ENCODE measurements at places on chromosomes 13 and 19.
A peak's percentile ranks its signal among the peaks of the same experiment; 100 is the strongest.

DNA sequence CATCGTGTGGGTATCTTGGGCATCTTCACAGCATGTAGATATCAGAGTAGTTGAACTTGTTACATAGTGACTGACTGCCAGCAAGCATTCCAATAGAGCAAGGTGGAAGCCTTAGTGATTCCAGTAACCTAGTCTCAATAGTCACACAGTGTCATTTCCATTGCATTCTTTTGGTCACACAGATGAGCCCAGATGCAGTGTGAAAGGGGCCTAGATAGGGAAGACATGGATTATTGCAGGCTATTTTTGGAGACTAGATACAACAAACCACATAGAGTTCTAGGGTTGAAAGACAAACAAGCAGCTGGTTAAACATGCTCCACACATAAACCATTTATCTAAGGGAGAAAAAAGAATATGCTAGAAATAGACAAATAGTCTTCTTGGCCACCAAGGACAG is 553.5 kb downstream of the DCT start:
- DNase-seq, result no peak

GRCh38 chr13:38888309-38888708 is 102.3 kb downstream of the STOML3 start:
- no peak for DNase-seq

- no peak for DNase-seq
Measured at GRCh38 chr19:41925208-41926003, 2.8 kb downstream of the ERFL start.

DNA sequence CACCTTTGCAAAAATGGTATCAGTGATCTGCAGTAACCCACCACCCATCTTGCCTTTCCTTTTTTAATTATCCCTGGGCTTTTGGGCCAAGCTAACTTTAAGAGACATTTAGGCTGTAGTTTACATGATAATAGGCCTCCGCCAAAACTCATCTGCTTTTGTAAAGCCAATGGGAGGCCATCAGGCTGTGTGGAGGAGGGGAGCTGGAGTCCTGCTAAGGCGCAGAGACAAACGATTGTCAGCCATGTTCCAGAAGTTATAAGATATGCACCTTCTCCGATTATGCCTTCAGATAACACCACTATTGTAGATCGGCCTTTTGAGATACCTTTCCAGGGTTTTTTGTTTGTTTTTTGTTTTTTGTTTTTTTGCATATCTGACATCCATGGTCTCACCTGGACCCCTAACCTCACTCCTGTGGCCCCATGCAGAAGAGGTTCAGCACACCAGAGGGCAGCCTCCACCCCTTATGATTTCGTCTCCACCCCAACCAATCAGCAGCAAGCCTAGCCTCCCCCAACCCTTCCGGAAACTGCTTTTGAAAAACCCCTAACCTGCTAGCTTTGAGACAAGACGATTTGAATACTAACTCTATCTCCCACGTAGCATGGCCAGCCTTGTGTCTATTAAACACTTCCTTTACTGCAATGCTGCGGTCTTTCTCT is 113.9 kb upstream of the UBL3 start:
- DNase-seq, result no peak

DNA sequence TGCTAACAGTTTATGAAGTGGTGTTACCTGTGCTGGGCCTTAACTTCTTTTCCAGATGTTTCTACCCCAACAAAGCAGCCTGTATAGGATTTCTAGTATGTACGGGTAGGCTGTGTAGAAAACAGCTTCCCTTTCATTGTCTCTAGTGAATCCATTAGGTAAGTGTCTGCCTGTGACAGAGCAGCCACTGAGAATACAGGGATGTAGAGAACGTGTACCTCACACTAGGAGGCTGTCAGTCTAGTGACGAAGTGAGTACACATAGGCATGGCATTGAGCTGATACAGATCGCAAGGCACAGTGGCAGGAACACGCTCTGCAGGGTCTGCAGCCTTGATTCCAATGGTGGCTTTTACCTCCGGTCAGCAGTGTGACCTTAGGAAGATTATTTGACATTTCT is 117.7 kb downstream of the SHISA2 start:
- no peak for DNase-seq

GRCh38 chr13:92487238-92487637 is 739.4 kb upstream of the GPC6 start:
- DNase-seq, result no peak

GRCh38 chr19:17402982-17403855 is 2.2 kb downstream of the BST2 start:
- DNase-seq, result peak; percentile 83

DNA sequence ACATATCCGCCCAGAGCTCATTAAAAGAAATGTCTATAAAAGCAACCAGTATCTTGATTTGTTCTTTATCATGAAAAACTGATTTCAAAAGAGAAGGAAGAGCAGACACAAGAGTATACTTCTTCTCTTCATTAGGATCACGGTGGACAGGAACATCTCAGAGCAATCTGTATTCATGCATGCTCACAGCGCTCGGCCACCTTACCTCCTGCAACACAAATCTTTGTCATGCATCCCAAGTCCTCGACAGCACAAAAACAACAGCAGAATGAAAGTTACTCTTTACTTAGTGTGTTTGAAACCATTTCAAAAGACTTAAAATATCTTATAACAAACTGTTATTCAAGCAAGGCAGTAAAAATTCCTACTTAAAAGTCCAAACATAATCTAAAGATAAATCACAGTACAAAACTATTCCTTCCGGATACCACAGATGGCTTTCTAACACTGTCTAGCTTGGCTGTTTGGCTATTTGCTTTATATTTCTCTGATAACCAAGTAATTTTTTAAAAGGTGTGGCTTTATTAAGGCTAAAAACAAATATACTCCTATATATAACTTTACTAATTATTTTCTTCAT is 174.5 kb downstream of the TBC1D4 start:
- no peak for DNase-seq

DNA sequence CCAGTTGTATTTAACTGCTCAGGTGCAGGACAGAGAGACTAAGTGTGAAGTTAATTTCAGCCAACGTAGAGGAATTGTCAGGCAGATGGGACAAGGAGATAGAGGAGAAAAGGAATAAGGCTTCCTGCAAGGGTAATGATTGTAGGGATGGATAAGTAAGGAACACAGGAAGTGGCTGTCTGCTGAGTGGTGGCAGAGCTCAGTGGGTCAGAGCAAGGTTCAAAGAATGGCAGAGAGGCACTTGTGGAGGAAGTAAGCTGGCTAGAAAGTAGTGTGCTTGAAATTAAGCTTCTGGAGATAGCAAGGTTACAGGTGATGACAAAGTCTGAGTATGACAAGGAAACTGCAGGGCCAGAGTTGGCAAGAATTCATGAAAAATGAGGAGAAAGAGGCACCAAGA is 47.9 kb downstream of the USPL1 start:
- no peak for DNase-seq

DNA sequence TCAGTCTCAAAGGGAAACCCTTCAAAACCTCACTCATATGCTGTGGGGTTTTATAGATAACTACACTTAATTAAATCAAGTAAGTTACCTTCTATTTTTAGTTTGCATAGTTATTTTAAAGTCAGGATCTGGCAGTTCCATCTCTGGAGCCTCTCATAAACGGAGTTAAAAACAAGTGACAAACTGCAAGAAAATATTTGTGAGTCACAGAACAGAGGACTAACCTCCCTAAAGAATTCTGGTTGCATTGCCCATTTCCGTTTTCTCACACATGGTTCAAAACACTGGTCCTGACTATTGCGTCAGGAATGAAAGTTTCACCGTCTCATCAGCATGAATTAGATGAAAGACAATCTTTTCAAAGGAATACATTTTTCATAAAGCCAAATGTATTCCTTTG is 10.6 kb downstream of the RXFP2 start:
- DNase-seq, result no peak

DNA sequence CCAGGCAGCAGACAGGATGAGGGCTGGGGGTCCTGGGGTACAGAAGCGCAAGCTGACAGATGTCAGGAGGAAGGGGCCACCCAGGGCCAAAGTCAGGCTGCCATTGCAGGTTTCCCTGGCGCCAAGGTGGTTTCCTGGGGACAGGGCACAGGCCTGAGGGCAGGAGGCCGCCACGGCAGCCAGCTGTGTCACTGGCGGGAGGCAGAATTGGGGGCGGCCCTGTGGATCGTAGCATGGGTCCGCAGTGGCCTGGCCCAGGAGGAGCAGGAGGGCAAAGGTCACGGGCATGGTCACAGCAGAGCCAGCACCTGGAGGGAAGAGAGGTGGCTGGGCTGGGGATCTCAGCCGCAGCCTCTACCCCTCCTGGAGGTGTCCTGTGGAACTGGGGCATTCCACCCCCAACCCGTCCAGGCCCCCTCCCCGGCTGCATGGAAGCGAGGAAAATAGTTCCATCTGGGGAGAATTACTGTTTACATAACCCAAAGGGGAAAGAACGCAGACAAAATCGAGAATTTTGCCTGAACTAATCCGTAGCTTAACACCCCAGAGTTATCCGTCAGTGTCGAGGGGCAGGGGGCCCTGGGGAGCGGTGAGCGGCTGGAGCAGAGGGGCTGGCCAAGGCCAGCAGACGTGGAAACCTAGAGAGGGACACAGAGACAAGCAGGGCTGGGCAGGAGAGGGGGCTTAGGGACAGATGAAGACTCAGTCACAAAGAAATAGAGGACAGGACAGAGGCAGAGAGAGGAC is 1.9 kb downstream of the NTN5 start:
- no peak for DNase-seq

- DNase-seq, result no peak
Measured at GRCh38 chr13:62453761-62454160, 1038.1 kb upstream of the PCDH20 start.

DNA sequence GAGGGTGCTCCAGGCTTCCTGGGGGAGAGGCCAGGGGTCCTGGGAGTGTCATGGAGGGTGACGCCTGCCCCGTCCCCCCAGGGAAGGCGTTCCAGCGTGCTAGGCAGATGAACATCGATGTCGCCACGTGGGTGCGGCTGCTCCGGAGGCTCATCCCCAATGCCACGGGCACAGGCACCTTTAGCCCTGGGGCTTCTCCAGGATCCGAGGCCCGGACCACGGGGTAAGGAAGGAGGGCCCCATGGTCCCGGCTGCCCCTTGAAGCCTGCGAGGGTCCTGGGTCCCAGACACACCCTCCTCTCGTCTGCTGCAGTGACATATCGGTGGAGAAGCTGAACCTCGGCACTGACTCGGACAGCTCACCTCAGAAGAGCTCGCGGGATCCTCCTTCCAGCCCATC is 11.4 kb downstream of the PTGER1 start:
- DNase-seq, result no peak

GRCh38 chr19:51799774-51800472 is 5.0 kb downstream of the FPR3 start:
- DNase-seq, result no peak

DNA sequence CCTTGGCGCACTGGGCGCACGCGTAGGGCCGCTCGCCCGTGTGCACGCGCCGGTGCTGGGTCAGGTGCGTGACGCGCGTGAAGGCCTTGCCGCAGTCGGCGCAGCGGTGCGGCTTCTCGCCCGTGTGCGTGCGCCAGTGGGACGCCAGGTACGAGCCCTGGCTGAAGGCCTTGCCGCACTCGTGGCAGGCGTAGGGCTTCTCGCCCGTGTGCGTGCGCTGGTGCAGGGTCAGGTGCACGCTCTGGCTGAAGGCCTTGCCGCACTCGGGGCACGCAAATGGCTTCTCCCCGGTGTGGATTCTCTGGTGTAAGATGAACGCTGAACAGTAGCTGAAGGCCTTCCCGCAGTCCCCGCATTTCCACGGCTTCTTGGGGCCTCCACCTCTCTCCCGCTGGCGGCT is 7.0 kb downstream of the ZNF835 start:
- DNase-seq, result no peak

GRCh38 chr13:36788276-36788675 is 30.7 kb upstream of the RFXAP start:
- no peak for DNase-seq

GRCh38 chr19:23460656-23461055 is 65.4 kb upstream of the ZNF91 start:
- no peak for DNase-seq

DNA sequence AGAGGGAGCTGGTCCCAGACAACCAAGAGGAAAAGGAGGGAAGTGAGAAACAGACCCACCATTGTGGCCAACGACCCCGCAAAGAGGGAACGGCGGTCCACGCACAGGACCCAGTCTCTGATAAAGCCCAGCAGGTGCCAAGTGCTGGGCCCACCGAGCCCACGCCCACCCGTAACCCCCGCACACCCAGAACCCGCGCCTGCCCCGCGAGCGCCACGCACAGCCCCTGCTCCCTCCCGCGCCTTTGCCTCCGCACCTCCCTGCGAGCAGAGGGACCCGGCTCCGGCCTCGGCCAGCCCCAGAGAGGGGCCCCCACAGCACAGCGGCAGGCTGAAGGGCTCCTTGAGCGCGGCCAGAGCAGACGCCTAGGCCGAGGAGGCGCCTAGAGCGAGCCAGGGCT is 1192.2 kb downstream of the PCDH17 start:
- DNase-seq, result no peak

- no peak for DNase-seq
Measured at GRCh38 chr19:29672319-29672932, 7.2 kb downstream of the PLEKHF1 start.

DNA sequence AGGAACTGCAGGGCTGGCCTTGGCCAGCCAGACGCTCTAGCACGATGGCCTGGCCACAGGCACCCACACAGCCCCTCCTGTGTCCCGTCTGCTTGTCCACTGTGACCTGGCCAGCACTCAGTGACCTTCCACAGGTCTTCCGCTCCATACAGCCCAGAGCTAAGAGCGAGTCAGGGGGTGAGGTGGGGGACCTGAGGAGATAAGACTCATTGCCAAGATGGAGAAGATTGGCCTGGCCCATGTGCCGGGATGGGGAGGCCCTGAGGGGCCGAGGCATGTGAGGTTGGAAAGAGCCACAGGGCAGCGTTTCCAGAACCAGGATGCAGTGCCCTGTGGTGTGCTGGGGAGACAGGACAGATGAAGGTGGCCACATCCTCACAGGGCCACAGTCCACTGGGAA is 10.2 kb upstream of the SLC7A9 start:
- peak; percentile 0 for DNase-seq

- DNase-seq, result no peak
Measured at GRCh38 chr19:28394725-28395124, 818.2 kb downstream of the UQCRFS1 start.

GRCh38 chr13:39586958-39587605 is 15.9 kb downstream of the LHFPL6 start:
- DNase-seq, result no peak

GRCh38 chr19:1698636-1699035 is 46.2 kb upstream of the TCF3 start:
- peak; percentile 12 for DNase-seq

DNA sequence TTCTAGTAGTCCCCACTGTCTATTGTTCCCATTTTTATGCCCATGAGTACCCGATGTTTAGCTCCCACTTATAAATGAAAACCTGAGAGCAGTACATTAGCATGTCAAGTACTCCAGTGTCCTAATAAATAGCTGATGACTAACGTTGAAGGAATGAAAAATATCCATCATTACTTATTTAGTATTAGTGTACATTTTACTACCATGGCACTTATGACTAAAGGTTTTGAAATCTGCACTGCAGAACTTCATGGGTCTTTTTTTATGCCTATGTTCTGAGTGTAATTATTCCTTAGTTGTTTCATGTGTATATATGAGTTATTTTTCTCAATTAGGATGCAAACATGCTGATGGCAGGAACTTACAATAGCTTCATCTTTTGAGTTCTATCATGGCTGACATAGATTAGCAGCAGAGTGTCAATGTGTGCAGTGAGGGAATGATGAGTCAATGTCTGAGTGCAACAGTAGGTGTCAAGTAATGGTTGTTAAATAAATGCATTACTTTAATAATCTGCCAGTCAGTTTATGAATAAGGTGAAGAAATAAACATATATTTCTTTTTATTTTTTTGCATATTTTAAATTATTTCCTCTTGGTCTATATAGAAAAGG is 188.4 kb downstream of the ITGBL1 start:
- no peak for DNase-seq

- no peak for DNase-seq
Measured at GRCh38 chr13:79628463-79628862, 147.5 kb downstream of the NDFIP2 start.

GRCh38 chr13:71797517-71797916 is 69.5 kb downstream of the DACH1 start:
- no peak for DNase-seq

Data from GM20000 (cell line).